ENCODE measurements at places on chromosomes 11 and 22.

GRCh38 chr22:42688241-42689211 is 32.1 kb downstream of the A4GALT start:
- DNase-seq, result no peak

- no peak for DNase-seq
Observed at GRCh38 chr11:9250139-9250582, 15.0 kb downstream of the DENND5A start.

DNA sequence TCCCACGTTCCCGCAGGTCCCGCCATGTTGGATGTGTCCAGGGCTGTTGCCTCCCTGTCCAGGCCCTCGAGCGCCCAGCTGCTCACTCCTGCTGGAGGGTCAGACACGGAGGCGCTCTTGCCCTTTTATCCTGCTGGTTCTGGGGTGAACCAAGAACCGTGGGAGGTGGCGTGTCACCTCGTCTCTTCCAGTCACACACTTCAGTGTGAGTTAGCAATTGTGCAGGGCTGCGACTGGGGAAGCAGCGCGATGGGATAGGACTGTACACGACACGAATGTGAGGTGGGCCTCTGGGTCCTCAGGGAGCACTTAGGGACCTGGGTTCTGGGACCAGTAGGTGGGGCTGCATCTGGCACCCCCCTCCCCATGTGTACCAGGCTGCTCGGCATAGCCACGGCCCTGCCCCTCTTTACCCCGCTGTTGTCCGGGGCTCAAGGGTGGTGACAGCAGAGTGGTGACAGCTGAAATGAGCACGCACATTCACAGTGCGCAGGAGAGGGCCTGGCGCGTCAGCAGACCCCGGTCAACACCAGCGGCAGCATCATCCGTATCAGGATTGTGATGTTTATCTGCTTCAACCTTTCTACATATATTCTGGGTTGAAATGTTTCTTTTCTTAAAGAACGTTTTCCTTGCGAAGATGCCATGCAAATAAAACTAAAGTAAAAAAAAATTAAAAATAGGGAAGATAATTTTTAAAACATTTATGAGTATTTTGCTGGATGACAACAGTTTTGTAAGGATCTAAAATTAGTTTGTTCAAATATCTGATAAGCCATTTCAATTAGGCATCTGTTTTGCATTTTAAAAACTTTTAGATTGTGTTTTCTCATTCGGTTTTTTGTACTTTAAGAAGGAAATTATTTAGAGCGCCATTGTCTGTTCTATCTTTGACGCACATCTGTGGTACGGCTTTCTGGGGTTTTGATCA is 210.7 kb downstream of the TBC1D22A start:
- no peak for DNase-seq

GRCh38 chr11:90288212-90288821 is 65.5 kb upstream of the CHORDC1 start:
- DNase-seq, result no peak

DNA sequence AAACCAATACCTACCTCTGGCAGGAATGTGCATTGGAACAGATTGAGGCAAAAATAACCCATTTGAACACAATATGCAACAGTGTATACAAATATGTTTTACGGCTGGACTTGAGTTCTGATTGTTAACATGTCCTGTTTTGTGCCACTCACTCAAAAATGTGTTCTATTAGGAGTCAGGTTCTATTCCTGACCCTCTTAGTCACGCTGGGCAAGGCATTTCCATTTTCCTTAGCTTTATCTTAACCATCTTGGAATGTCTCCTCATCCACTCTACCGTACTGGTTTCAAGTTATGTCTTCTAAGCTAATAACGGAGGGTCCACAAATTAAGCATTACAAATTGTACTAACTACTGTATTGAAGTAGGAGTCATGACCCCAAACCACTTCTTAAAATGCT is 78.6 kb downstream of the MAML2 start:
- DNase-seq, result no peak

- DNase-seq, result no peak
Observed at GRCh38 chr11:2511421-2512369, 66.9 kb downstream of the KCNQ1 start.

DNA sequence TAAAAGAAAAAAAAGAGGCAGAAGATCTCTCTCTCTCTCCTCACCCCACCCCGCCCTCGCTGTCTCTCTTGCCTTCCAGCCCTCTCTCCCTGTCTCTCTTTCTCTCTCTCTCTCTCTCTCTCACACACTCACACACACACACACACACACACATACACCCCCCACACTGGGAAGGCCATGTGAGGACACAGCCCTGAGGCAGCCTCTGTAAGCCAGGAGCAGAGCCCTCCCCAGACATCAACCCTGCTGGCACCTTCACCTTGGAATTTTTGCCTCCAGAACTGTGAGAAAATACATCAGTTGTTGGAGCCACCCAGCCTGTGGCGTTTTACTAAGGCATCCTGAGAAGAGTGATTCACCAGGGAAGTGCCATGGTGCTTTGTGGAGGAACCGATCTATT is 14.7 kb downstream of the APOL3 start:
- DNase-seq, result no peak

GRCh38 chr22:41074466-41074865 is 17.9 kb upstream of the EP300 start:
- DNase-seq, result no peak

GRCh38 chr11:23278121-23278520 is 417.8 kb upstream of the CCDC179 start:
- DNase-seq, result no peak

DNA sequence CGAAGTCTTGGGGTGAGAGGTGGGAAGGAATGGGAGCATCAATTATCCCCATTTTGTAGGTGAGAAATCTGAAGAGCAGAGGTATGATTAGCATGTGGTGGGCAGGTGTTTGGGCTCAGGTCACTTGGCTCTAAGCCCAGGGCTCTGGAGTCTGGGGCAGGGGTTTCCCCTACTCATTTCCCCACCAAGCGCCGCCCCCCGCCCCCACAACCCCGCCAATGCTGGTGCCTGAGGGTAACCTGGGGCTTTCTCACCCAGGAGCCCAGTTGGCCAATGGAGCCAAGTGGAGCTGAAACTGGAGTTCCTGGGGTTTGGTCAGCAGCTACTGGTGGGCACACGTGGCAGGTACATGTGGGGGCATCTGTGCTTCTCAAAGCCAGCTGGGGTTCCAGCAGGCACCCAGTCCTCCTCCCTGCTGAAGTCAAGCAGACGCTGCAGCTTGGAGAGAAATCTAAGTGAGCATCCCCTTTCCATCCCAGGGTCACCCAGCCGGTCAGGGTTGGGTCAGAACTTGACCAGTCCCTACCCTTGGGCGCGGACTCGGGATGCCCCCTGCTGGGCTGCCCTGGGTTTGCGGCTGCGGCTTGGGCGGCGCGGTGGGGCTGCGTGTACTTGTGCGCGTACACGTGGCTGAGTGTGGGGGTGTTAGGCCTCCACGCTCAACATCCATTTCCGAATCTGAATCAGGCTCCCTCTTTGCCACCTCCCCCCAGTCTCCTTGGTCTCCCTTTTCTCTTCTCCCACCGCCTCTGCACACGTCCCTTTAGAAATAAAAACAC is 1.7 kb upstream of the CHRM1 start:
- no peak for DNase-seq

Measured in stimulated activated CD8-positive, alpha-beta memory T cell treated with anti-CD3 and anti-CD28 coated beads, Interleukin-7, amount 100 ng/mL, for 1 hour (primary cell).